ENCODE measurements at places on chromosomes 2 and 18.

GRCh38 chr18:40120796-40121391 is 1834.1 kb upstream of the PIK3C3 start:
- no peak for DNase-seq

- DNase-seq, result no peak
These were observed 11.1 kb downstream of the RHOB start for GRCh38 chr2:20457661-20458630.

- no peak for DNase-seq
These were observed 58.1 kb downstream of the SKA1 start for GRCh38 chr18:50432915-50433314.

DNA sequence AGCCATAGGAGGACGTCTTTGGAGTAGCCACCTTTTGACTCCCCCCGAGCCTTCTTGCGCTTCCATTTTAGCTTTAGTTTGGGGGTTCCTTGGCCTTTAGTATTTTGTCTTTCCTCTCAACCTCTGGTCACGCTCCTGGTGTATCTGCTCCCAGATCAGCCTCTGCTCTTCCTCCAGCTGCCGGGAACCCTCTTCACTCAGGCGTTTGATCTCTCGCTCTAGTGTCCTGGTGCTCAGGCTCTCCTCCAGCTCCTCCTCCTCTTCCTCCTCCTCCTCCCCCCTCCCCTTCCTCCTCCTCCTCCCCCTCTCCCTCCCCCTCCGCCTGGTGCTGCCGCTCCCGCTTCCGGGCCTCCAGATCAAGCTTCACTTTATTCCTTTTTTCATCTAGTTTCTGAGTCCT is 1082.3 kb upstream of the TMEFF2 start:
- DNase-seq, result no peak

- DNase-seq, result no peak
These were observed 192.5 kb downstream of the TPGS2 start for GRCh38 chr18:36636237-36636817.

- DNase-seq, result no peak
These were observed 115.6 kb upstream of the OTOS start for GRCh38 chr2:240255811-240256703.

GRCh38 chr2:20052229-20052851 is 912 bp upstream of the LAPTM4A start:
- no peak for DNase-seq

GRCh38 chr2:12547566-12548170 is 169.1 kb upstream of the TRIB2 start:
- DNase-seq, result no peak

DNA sequence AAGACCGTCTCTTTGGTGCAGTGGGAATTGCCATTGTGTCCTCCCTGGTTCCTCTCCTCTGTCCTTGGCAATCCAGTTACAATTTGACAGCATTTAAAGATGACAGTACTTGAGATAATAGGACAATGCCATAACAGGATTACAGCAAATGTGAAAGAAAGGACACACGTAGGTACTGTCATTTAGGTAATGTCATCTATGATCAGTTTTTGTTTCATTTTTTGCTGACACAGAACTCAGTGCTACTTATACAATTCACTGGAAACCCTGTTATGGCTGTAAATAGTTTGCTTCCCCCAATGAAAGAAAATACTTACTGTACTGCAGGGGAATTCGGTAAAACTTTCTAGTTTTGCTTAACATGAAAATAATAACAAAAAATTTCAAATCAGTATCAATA is 65.2 kb downstream of the BCL11A start:
- no peak for DNase-seq

GRCh38 chr2:111523009-111523408 is 361.0 kb downstream of the ANAPC1 start:
- no peak for DNase-seq

DNA sequence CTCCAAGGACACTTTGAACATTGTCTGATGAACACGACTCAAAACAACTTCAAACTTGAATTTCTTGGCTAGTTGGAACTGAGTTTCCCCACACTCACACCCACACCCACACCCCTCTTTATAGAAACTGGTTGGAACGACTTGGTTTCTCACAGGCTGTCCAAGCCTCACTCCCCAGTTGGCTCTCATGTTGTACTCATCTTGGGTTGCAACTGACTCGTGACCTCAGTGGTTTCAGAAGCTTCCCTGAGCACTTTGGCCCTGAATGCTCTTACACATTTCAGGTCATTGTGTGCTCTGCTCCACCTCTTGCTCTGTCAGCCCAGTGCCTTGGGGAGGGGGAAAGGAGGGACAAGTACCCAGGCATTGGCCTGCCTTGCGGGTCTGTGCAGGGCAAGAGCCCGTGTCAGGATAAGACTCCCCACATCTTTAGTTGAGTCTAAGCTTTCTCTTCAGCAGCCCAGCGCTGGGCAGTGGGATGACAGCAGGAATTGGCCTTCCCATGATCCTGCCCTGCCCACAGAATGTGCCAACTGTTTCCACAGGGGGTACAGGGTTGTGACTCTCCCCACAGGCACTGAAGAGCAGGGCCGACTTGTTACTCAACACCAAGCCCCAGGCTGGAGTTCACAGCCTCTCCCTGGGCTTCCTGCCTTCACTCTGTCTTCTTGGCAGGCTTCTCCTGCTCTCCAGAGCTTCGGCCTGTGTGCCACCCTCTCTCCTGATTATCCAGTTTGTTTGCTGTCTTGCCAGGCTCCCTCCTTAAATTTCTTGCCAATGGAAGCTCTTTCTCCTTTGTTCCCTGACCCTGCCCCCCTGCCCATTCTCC is 104.6 kb downstream of the RTN4 start:
- DNase-seq, result no peak

GRCh38 chr2:2575181-2575577 is 244.1 kb upstream of the MYT1L start:
- no peak for DNase-seq

GRCh38 chr2:191907545-191907944 is 60.7 kb upstream of the CAVIN2 start:
- DNase-seq, result no peak

- no peak for DNase-seq
These were observed 1137.4 kb upstream of the FAM98A start for GRCh38 chr2:34736482-34736881.

Measured in stimulated activated CD8-positive, alpha-beta memory T cell treated with anti-CD3 and anti-CD28 coated beads, Interleukin-15, amount 100 ng/mL, for 1 hour (primary cell).